Hematopoietic multipotent progenitor cell treated with erythropoietin and hydrocortisone succinate and interleukin-3 and kit ligand, for 6 days (in vitro differentiated cells): ENCODE measurements at places on chromosomes 2 and 18.
A peak's percentile ranks its signal among the peaks of the same experiment; 100 is the strongest.

DNA sequence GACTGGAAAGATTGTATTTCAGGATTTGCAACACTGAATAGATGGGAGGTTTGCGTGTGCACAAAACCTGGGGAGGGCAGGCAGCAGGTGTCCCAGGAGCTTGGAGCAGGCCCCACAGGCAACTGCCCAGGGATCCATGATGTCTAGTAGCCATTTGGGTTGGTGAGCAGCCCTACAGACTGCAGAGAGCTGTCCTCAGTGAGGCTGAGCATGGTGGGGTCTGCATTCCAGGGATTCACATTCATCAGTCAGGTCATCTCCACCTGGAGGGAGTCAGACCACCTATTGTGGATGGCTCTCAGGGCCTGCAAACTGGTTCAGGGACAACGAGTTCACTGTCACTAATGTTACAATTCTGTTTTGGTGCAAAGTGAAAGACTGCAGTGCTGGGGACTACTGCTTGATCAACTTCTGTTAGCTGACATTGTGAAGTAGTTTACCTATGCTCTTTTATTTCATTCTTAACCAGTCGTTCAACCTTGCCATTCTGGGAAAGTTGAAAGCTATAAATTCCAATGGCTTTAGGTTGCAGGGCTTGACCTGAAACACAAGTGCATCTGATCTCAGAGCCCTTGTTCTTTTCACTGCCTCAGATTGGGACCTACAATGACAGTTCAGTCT lies 222.6 kb downstream of the ZNF407 start:
- no peak for DNase-seq

GRCh38 chr2:19174176-19174575 lies 184.2 kb downstream of the OSR1 start:
- no peak for DNase-seq

- DNase-seq, result no peak
These were observed 15.3 kb downstream of the DCTN1 start for GRCh38 chr2:74364533-74365505.

GRCh38 chr18:33697498-33697897 lies 119.5 kb downstream of the ASXL3 start:
- DNase-seq, result no peak

DNA sequence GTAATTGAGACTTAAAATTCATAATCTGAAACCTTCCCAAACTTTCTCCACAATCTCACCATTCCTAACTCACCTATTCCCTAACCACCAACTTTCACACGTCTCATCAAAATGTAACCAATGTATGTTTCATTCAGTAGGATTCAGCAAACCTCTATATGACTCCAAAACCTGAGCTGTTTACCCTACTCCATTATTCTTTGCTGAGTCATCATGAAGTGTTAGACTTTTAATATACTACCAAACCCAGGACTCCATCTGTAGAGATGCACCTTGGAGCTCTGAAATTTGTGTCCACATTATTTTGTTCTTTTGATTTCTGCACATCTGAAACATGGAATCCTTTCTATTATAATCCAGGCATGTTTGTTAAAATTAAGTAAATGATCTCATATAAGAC lies 727.0 kb upstream of the PIK3C3 start:
- no peak for DNase-seq

GRCh38 chr2:215811003-215811402 lies 202.3 kb downstream of the MREG start:
- DNase-seq, result no peak

- DNase-seq, result no peak
These were observed 211.0 kb downstream of the KCNE4 start for GRCh38 chr2:223262946-223263345.

- peak; percentile 55 for DNase-seq
These were observed 25.6 kb downstream of the MRPL33 start for GRCh38 chr2:27796791-27797765.

- DNase-seq, result no peak
These were observed 4.0 kb downstream of the SLC14A2 start for GRCh38 chr18:45619062-45619825.

DNA sequence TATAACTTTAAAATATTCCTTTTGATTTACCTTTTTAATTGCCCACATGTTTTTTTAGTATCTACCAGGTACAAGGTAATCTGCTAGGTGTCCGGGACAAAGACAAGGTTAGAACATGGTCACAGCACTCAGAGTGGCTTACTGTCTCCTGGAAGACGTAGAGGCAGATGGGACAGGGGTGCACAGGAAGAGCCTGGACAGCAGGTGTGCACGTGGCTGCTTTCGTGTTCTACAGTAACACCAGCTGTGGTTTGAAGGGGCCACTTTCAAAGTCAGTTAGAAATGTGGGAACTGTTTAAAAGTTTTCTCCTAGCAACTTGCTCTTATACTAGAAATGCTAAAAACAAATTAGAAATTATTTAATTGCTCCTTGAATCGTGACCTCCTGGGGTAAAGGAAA lies 102.9 kb upstream of the ALPP start:
- no peak for DNase-seq

DNA sequence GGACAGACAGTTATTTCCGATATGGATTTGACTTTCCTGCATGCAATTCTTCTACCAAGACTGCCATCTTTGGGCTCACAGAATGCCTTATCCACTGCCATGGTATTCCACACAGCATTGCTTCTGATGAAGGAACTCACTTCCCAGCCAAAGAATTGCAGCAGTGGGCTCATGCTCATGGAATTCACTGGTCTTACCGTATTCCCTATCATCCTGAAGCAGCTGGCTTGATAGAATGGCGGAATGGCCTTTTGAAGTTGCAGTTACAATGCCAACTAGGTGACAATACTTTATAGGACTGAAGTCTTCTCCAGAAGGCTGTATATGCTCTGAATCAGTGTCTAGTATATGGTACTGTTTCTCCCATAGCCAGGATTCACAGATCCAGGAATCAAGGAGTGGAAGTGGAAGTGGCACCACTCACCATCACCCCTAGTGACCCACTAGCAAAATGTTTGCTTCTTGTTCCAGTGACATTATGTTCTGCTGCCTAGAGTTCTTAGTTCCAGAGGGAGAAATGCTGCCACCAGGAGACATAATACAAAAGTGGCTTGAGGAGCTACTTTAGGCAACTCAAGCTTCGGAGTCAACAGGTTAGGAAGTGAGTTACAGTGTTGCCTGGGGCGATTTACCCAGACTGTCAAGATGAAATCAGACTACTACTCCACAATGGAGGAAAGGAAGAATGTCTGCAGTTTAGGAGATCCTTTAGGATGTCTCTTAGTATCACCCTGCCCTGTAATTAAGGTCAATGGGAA lies 23.8 kb upstream of the SMAD4 start:
- no peak for DNase-seq

GRCh38 chr2:132009177-132009873 lies 152.4 kb downstream of the ANKRD30BL start:
- DNase-seq, result no peak

- no peak for DNase-seq
These were observed 89.8 kb downstream of the TGOLN2 start for GRCh38 chr2:85237849-85238565.

DNA sequence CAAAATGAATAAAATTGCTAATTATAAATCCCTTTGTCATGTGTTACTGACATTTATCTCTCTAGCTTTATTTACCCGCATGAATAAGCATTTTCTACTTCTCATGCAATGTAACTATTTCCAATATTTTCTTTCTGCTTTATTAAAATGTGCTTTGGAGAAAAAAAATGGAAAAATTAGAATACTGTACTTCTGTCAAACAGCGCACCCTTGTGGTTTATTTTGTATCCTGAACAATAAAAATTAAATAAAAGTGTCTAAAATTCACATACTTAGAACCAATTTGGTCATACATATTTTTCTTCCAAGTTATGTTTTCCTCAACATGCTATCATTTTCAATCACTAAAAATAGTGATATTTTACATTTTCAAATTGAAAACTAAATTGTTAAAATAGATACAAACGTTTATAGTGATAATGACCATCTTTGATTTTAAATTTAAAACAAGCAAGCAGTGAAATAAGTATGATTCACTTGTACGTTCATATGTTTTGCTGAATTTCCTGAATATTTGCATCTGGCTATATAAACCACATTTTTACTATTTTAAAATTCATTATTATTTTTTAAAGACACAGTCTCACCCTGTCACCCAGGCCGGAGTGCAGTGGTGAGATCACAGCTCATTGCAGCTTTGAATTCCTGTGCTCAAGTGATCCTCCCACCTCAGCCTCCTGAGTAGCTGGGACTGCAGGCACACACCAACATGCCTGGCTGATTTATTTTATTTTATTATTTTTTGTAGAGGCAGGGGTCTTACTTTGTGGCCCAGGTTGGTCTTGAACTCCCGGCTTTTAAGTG lies 95.9 kb upstream of the GRB14 start:
- peak; percentile 80 for DNase-seq

GRCh38 chr18:47773931-47774330 lies 156.5 kb downstream of the SMAD2 start:
- DNase-seq, result no peak

GRCh38 chr2:139992078-139992477 lies 1211.9 kb upstream of the NXPH2 start:
- no peak for DNase-seq

DNA sequence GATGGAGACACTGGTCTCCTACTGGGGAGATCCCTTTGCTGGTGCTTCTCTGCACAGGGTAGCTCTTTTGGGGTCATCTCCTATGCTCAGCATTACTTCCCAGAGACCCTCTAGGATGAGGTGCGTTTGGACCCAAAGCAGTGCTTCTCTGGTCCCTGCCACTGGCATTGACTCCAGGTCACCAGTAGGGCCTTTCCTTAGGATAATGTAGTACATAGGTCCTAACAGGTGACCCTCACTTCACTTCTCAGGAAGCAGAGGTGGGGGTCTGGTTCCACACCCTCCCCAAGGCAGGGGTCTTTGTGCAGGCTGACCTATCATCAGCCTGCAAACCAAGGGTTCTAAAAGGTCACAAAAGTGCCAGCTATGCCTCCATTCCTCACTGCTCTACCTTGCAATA lies 145.8 kb upstream of the HS6ST1 start:
- DNase-seq, result no peak

GRCh38 chr2:159146996-159147666 lies 139.4 kb downstream of the WDSUB1 start:
- peak; percentile 97 for DNase-seq

- no peak for DNase-seq
These were observed 53.0 kb downstream of the EPAS1 start for GRCh38 chr2:46350029-46350689.

- no peak for DNase-seq
These were observed 5.9 kb upstream of the USP40 start for GRCh38 chr2:233572468-233572867.

GRCh38 chr2:21715887-21716286 lies 592.1 kb downstream of the TDRD15 start:
- DNase-seq, result no peak

DNA sequence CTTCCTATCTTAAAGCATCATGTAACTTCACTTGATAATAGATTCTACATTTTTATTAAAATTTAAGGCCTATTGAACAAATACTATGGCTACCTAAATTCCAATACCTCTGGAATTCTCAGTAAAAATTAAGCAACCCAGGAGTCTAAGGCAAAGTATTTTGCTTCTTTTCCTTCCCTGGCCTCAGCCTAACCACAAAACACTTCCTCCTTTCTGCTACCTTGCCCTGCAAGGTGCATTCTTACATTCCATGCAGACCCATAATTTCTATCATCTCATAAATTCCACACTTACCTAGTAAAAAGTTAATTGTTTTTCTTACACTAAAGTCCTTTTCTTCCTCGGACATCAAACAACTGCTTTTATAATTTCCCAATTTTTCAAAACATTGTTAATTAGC lies 3.7 kb downstream of the MBOAT2 start:
- DNase-seq, result no peak

DNA sequence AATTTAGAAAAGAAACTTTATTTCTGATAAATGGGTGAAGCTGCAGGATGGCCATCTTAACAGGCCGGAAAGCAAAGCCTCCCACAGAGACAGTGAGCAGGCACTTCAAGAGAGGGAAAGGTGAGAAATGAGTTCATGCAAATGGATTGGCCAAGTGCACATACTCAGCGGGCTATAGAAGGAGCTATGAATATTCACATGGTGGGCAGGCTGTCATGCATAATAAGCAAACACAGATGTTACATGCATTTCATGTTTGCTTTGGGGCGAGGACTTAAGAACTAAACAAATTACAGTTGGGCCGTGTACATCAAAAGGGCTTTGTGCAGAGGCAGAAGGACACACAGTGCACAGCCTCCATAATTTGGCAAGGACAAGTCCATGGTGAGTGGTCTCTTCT lies 69.8 kb upstream of the MAL start:
- no peak for DNase-seq

DNA sequence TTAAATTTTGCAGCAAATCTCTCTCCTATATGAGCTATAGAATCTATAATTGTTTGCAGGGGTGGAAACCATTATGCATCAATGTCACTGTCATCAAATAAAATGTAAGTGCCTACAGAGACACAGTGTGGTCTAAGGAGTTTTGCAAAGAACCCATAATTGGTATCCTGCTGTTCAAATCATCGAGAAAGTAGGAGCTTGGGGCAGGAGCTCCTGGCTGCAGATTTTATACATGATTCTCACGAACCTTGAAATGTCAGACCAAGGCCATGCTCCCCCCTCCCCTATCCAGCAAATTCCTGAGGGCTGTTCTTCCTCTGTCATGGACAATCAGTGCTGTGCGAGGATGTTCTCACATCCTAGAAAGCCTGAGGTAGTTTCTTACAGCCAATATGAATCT lies 119.5 kb upstream of the CYRIA start:
- no peak for DNase-seq

DNA sequence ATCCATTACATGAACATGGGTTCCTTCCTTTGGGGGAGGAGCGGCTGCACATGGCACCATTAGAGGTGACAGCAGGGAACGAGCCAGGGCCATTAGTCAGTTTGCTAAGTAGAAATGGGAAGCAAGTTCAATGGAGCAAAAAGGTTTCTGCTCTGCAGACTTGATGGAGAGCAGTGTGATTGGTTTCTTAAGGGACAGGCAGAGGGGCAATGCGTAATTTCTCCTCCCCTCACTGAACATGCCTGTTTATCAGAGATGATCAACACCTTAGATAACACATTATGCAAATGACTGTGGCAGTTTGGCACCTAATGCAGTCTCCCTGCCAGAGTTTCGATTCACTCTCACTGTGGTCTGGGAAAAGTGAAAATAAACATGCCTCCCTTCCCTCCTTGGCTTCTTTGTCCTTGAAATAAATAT lies 414.5 kb downstream of the STK39 start:
- no peak for DNase-seq

DNA sequence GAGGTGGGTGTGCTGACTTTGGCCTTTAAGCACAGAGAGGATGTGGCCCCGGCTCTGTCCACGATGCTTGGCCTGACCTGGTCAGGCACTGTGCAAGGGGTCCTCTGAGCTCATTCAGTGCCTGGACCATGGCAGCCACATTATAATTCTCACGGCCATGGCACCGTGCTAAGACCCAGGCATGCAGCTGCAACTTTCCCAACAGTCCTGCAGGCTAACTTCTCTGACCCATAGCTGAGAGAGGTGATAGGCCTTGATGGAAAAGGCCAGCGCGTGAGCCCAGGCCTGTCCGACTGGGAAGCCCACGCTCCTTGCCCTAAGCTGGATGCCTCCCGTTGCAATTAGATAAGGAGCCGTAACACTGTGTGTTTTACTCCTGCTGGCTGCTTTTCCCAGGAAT lies 99.9 kb downstream of the TFCP2L1 start:
- DNase-seq, result no peak

- no peak for DNase-seq
These were observed 111.5 kb upstream of the EML6 start for GRCh38 chr2:54611830-54612545.
